ENCODE measurements at places on chromosomes 7 and 10.
A peak's percentile ranks its signal among the peaks of the same experiment; 100 is the strongest.

- no peak for DNase-seq
Observed at GRCh38 chr7:99451936-99452335, 13.2 kb downstream of the CPSF4 start.

DNA sequence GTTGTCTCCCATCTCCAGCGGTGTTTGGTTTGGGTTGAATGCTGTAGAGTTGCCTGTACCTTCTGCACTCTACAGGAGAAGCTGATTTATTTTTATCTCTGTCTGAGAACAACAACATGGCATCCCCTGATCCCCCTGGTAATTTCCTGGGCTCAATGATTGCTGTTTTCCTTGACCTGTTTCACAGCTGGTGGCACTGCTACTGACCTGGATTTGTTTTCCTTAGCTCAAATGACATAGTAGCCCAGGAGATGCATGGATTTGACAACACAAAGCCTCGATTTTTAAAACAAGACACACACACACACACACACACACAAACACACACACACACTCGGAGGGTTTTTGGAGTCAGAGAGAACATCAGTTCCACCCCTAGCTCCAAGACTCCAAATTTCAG is 301.6 kb downstream of the NRG3 start:
- no peak for DNase-seq

DNA sequence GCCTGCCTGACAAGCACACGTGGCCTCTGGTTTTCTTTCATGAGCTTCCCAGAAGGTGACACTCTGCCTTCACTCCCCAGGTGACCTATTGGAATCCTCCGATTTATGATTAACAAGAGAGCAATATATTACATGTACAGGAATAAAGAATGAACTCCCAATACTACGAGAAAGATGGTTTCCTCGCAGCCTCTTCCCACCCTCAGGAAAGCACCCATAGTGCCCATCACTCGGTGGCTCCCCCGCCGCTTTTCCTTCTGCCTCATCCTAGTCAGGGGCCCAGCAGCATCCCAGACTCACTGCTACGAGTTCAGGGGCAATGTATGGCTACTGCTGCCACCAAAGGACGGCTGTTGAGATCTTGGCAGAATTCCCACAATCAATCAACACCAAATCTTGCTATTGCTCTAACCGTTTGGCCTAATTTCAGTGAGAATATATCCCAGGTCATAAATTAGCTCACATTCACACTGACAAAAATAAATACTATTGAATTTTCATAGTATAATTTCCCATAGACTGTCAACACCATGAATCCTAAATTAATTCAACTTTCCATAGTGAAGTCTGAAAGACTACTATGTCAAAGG is 196.3 kb downstream of the TNS3 start:
- no peak for DNase-seq

GRCh38 chr7:2301511-2301863 is 12.8 kb downstream of the SNX8 start:
- no peak for DNase-seq

DNA sequence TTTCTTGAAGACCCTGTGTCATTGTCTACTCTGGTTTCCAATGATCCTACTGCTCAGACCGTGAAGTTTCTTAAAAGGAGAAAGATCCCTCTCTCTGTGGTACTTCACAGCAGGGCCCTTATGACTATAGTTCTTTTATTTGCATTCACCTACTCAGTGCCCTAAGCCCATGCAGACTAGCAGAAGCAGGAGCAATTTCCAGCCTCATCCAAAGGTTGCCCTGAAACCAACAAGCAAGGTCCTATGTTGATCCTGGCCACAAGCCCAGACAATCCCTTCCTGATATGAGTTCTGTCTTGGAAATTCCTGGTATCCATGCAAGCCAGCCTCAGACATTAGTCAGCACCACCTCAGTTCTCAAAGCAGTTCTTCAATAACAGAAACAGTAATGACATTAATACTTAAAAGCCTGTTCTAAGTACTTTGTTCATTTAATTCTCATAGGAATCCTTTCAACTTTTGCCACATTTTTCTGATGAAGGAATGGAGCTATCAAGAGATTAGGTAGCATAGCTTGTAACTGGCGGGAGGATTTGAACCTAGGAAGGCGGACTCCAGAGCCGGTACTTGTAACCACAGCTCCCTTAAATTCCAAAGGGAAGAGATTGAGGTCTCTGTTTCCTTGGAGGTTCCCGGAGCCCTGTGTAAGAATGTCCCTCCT is 58.1 kb upstream of the ST8SIA6 start:
- no peak for DNase-seq

DNA sequence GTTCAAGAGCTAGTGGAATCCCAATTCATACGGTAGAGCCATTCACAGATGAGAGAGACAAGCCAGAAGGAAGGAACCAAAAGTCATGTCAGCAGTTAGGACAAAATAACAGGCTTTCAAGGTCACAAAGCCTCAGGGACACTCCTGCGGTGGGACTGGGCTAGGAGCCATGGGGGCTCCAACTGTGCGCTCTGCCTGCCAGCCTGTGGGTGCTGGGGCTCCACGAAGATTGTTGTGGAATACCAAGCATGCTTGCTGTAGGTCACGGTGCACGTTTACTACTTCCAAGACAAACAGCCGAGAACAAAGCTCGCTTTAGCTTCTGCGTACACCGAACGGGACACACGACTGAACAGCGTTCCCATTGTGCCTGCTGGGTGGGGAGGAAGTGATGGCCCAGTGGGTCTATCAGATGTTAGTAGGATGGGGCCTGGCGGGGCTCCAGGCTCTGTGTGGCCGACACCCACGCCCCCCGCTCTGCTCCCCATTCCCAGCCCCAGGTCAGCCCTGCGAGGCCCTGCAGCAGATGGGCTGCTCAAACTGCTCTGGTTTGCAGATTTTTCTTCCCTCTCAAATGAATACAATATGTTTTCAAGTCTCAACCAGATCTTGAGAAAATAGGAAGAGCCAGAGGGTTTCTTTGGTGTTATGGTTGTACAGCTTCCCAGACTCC is 158.9 kb downstream of the EGFR start:
- no peak for DNase-seq

GRCh38 chr10:78953113-78953798 is 115.5 kb upstream of the ZMIZ1 start:
- DNase-seq = peak; percentile 73

DNA sequence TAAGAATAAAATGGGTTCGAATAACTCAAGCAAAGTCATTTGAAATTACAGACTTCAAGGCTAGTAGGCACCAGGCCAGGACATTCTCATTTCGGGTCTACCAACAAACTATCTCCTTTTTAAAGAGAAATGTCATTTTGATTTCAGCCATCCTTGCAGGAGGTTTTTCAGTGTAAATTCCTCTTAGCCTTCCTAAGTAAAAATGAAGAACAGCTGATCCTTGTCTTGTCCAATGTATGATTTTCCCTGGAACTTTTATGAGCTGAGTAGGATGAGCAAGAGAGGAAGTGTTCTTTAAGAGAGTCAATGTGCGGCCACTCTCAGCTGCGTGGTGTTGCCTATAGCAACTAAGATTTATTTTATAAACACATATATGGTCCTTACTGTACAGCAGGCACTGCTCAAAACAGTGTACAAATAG is 110.1 kb downstream of the PLCE1 start:
- peak; percentile 60 for DNase-seq

- DNase-seq = no peak
Observed at GRCh38 chr7:114412548-114412947, 2.1 kb upstream of the FOXP2 start.

DNA sequence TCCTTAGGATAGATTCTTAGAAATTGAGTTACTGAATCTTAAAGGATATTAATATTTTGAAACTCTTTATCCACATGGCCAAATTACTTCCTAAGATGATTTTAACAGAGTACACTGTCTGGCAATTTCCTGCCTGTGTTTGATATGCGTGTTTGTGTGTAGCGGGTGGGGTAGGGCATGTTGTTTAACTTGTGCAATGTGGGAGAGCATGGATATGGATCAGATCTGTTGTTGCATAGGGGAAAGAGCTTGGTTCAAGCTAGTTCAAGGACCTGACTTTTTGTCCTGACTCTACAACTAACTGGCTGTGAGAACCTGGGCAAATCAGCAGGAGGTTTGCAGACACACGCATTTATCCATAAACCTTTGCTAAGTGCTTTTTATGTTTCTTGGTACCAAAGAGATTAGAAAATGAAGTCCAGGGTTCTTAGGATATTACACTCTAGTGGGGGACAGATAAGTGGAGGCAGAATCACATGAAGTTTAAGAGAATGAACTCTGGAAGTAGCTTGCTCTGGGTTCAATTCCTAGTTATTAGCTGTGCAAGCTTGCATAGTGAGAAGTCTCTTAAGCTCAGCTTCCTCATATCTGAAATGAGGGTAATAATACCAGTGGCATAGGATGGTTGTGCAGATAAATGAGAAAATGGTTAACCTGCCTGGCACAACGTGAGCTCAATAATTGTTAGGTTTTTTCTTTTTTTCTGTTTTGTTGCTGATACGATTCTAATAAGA is 96.3 kb upstream of the PRR15 start:
- no peak for DNase-seq

DNA sequence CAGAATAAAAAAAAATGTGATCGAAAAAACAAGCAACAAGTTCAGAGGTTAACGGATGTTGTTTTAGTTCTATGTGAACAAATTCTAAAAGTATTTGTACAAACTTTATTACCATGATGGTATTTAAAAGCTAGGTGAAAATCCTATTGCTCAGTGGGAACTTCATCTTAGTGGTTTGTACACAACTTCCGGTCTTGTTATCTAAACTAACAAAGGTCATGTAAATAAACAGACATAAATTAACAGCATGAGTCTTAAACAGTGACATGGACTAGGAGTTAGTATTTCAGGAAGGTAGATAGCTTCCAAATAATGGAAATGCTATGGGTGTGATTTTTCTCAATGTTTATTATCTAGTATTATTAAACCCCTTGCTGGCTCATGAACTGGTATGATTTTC is 83.8 kb downstream of the SPAG6 start:
- DNase-seq = no peak

DNA sequence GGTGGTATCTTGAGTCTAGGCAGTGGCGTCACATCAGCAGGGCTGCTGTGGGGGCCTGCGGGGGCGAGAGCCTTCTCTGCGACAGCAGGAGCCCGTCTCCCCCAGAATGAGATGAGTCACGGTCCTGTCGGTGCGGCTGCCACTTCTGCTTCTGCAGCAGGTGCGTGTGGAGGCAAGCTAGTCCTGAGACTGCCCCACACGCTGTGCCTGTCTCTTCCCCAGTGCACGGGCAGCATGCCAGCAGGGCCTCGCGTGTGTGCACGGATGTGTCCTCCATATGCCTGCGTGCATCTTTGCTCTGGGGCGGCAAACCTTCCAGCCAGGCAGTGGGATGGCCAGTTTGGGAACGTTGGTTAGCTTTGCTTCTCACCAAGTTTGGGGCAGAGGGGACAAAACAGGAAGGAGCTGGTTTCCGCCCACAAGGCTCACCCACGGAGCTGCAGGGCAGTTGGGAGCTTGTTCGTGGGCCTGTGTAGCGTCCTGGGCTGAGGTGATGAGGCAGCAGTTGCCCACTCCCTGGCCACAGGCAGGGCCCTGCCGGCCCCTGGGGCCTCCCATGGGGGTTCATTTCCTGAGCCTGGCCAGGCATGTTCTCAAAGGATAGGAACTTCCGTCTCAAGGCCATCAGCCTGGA is 60.8 kb upstream of the PPIF start:
- DNase-seq = no peak

DNA sequence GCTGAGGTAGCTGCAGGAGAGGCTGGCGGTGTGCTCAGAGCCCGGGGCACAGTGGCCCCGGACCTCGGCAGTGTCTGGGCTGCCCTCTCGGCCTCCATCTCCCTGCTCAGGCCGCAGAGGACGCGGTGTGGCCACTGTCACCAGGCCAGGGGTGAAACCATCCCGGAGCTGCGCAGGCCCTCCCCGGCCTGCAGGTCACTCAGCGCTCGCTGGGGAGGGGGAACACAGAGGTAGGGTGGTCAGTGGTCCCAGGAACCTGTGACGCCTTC is 49.8 kb upstream of the DAGLB start:
- DNase-seq = no peak

GRCh38 chr7:155062411-155062810 is 7.7 kb upstream of the HTR5A start:
- DNase-seq = no peak

- no peak for DNase-seq
Observed at GRCh38 chr7:23426876-23427275, 43.4 kb downstream of the IGF2BP3 start.

DNA sequence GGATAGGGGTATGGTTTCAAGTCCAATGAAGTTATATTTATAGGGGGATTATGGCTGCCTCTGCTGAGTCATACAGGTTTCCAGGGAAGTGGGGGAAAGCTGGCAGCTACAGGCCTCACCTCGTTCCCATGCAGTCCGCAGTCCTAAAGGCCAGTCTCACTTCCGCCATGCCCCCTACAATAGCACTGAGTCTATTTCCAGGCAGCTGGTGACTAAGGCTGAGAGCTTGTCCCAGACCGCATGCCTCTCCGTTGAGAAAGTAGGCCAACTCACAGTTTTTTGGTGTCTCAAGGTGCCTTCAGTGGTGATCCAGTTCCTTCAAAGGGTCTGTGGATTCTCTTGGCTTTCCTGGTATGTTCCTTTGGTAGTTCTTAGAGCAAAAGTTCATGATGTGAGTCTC is 203.9 kb upstream of the GLI3 start:
- DNase-seq = no peak

GRCh38 chr7:47401611-47402570 is 180.0 kb downstream of the TNS3 start:
- DNase-seq = no peak

DNA sequence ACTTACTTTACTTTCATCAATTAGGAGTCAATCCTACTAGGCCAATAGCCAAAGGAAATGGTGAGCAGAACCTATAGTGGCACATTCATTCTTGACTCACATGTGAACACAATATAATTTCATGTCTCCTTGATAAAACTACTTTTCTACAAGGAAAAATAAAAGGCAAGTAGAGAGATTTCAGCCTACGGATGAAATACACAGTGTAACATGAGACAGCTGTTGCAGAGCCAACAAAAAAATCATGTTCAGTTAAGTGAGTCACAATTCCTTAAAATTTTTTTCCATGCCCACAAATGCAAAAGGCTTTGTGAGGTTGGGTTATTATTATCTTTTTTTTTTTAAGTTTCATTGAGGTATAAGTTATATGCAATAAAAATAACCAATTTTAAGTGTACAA is 54.8 kb downstream of the GPR141 start:
- no peak for DNase-seq

- no peak for DNase-seq
Observed at GRCh38 chr7:120395526-120396019, 122.6 kb downstream of the KCND2 start.

DNA sequence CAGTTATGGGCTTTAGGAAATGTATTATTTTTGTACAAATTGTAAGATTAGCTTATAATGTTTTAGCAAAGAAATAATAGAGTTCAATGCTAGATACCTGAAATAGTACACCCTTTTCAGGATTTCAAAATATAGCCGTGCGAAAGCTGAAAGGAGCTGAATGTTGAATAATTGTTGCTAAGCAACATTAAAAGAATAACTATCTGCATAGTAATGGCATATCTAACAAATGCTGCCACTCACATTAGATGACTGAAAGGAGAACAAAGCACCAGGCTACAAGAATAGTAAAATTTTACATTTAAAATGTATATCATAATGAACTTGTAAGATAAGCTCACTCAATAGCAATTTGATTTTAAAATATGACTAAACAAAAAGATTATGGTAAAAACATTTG is 82.5 kb downstream of the SDHAF3 start:
- no peak for DNase-seq

Data from renal cortex interstitium (tissue), 15 donors.